ENCODE measurements at places on chromosomes 1 and 21.
A peak's percentile ranks its signal among the peaks of the same experiment; 100 is the strongest.

- DNase-seq: no peak
Observed at GRCh38 chr1:58845942-58846341, 62.1 kb upstream of the JUN start.

- no peak for DNase-seq
Observed at GRCh38 chr1:33190701-33191100, 8.9 kb upstream of the TRIM62 start.

GRCh38 chr1:82703951-82704350, 903.2 kb downstream of the ADGRL2 start:
- no peak for DNase-seq

- DNase-seq: no peak
Observed at GRCh38 chr1:95282518-95282895, 48.5 kb downstream of the RWDD3 start.

GRCh38 chr1:214018386-214019268, 30.9 kb downstream of the PROX1 start:
- no peak for DNase-seq

- DNase-seq: no peak
Observed at GRCh38 chr21:42581993-42582786, 68.5 kb downstream of the SLC37A1 start.

DNA sequence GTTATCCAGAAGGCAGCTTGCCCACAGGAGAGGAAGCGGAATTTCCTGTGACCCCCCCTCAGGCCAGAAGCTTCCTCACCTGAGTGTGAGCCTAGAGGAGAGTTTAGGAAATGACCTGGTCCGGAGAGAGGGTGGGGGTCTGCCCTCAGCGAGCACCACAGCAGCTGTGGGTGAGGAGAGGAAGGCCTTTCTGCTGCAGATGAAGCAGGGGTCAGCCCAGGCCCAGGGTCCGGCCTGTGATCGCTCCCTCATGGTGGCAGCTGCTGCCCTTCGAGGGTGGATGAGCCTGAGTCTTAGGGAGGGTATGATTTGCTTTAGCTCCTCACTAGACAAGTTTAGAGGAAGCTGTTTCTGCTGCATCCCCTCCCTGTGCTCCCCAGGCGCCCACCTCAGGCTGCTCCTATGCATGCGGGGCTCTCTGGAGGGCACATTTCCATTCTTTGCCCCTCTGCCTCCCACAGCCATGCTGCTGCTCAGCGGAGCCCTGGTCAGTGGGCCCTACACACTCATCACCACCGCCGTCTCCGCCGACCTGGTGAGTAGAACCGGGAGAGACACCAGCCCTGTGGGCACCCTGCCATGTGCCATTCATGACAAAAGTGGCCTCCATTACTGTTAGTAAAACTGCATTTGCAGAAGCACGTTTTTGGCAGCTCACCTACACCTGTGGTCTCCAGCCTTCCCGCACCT, 53.0 kb downstream of the SLC37A1 start:
- DNase-seq: no peak

DNA sequence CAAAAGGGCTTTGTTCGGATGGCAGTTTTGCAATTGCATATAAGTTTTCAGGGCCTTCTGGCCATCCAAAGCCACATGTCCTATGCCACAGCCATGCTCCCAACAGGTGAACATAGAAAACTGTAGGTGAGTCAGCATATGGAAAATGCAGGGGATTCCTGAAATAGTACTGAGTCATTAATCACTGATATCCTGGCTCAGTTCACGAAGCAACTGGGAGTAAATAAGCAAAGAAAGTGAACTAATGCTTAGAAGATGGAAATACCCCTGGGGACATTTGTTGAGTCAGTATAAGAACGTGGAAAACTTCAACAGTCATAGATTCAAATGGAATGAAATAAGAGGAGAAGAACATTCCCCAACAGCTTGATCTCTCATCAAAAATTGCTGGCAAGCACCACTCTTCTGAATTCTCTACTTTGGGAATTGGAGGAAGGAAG, 148.9 kb upstream of the RUNX1 start:
- DNase-seq: no peak

DNA sequence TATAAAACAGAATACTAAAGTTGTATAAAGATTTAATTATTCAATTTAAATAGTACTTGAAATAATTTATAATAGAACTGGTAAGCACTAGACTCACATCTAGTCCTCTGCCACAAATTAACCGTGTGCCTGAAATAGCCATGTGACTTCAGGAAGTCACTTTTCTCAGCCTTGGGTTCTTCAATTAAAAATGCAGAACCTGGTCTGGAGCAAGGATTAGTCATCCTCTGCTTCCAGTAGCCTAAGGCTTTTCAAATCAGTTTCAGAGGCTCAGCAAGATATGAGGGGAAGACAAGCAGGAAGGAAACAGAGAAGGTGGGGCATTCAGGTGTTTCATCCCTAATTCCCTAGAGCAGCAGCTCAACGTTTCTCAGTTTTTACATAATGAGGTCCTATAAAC, 23.0 kb downstream of the DPH5 start:
- DNase-seq: no peak

DNA sequence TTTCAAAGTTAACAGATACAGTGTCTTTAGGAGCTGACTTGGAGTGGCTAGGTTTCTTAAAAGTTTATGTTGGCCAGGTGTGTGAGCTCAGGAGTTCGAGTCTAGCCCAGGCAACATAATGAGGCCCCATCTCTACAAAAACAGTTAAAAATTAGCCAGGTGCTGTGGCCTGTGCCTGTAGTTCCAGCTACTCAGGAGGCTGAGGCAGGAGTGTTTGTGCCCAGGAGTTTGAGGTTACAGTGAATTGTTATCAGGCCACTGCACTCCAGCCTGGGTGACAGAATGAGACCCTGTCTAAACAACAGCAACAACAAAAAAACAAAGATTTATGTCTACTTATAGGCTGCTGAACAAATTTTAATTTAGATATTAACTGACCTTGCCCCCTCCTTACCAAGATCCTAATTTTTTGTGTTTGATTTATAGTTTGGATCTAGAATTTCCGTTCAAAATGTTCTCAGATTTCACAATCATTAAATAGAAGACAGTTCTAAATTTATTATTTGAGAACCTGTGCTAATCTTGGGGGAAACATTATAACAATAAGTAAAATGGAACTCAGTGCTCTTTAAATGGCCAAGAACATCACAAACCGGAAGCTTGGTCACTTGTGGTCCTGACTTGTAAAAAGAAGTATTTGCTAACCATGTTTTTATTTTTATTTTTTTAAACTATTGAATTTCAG, 67.8 kb downstream of the POU2F1 start:
- DNase-seq: no peak

- no peak for DNase-seq
Observed at GRCh38 chr1:156959925-156960324, 39.5 kb downstream of the LRRC71 start.

DNA sequence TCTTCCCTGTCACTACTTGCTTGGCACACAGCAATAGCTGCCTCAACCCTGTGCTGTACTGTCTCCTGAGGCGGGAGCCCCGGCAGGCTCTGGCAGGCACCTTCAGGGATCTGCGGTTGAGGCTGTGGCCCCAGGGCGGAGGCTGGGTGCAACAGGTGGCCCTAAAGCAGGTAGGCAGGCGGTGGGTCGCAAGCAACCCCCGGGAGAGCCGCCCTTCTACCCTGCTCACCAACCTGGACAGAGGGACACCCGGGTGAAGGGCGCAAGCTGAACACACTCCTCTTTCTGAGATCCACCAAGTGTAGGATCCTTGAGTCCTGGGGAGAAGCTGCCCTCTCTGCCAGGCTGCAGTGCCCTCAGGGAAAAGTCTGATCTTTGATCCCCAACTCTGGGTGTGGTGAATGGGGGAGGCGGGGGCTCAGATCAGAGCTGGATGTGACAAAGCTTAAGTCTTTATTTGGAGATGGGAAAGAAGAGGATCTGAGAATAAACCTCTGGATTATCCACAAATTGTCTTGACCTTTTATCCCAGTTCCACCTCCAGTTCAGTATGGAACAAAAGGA, 1.2 kb downstream of the RXFP4 start:
- DNase-seq: no peak

GRCh38 chr1:235625831-235626230, 23.8 kb downstream of the GNG4 start:
- DNase-seq: peak; percentile 38

DNA sequence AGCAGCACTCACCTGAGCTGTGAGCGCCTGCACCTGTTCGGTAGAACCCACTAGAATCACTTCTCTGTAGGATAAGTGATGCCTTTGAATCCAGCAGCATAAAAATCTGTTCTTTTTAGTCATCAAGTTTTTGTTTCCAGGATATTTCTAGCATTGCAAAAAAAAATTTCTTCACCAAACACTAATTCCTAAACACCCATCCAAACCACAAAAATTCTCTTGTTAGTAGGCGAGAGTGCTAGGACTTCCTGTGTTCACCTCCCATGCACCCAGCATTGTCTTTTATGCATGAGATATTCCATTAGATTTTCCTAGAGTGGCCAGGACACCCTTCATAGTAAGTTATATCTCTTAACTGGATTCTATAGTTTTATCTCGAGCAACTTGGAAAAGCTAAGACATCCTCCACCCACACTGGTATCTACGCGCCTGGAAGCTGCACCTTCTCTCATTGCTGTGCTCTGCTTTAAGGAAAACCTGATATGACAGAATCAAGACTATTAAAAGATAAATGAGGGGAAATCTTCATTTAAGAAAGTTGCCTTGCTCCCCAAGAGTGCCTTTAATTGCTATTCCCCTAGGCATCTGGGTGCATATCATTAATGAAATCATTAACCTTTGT, 12.3 kb downstream of the SERTAD4 start:
- DNase-seq: no peak

- DNase-seq: no peak
Observed at GRCh38 chr1:80349218-80349617, 1342.7 kb upstream of the ADGRL4 start.

DNA sequence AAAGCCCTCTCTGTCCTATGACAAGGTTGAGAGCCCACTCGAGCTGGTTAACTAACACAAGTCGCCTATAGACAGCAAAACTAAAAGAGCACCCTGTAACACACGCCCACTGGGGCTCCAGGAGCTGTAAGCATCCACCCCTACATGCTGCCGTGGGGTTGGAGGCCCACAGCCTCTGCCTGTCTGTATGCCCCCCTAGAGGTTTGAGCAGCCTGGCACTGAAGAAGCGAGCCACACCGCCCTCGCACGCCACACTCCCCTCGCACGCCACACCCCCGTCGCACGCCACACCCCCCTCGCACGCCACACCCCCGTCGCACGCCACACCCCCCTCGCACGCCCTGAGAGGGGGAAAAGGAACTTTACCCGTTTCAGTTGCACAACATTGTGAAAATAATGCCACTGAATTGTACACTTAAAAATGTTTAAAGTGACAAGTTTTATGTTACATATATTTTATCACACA, 13.2 kb upstream of the HMGCL start:
- peak; percentile 48 for DNase-seq

GRCh38 chr1:33374336-33375105, 53.6 kb upstream of the A3GALT2 start:
- DNase-seq: no peak

DNA sequence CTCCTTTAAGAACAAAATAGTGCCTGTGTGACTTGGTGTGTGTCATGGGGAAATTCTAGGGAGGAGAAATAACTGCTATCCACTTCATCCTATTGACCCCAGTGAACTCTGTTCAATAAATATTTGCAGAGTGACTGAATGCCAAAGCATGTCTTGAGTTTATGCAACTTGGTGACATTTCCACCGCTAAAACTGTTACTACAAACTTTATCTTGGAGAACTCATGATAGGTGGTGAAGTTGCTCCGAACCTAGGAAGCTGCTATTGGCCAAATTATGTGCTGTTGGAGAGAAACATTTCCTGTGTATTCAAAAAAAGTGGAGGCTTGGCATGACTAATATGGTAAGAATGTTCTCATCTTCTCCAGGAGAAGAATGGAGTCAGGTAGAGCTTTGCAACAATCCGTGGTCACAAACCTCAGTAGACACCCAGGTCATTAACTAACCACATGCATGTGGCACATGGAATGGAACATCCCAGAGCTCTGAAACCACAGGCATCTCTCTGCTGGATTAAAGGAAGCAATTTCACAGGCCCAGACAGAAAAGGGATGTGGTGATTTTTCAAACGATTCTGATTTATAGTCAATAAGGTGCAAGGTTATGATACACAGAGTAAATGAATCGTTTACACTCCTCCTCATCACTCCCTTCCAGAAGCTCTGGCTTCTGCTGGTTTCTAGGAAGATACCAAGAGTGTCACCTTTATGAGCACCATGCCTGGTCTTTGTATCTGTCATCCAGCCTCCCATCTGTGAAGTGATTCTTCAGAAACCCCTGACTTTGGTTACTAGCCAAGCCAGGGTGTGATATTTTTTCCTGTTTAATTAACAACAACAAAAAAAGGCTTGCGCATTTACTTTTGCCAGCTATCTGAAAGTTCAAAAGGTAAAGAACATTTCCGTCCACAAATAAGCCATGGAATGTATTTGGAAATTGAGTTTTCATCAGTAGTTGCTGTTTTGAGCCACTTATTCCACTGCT, 361.1 kb downstream of the TGFB2 start:
- DNase-seq: no peak

All from spinal cord (tissue), 10 donors.